ENCODE measurements at places on chromosomes 7 and 10. TPM values are rescaled to one million over a fixed set of nuclear protein-coding genes. Genes with fewer than 3 reads are reported as not detected.

DNA sequence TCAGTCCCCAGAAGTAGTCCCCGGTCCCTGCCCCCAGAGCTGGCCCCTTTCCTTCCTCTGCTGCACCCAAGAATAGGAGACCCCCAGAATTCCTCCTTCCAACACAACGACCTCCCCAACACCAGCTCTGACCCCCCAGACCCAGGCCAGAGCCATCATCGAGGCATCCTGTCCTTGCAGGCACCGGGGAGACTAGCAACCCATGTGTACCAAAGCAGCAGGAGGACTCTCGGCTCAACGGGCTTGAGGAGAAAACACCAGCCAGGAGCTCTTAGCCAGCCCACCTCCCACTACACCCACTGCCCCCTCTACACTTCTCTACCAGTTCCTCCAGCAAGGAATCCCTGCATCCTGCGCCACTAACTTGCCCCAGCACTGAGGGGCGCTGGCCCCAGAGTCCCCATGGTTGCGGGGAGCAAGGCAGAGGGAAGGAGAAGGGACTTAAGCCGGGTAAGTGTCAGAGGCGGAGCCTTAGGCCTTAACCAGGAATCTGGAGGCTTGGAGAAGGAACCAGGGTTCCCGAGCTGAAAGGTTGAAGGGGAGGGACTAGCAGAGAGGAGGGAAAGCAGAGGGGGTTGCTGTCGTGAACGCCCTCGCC lies 3.9 kb downstream of the GRID1 start:
- H3K36me3 ChIP-seq, result no peaks in the 10 kb centered on the region
- no peaks in the 10 kb centered on the region for H3K27me3 ChIP-seq
- H3K4me3 ChIP-seq, result no peak overlapping the region
- no peaks in the 10 kb centered on the region for H3K4me1 ChIP-seq
- no peak overlapping the region for H3K27ac ChIP-seq

The MSS51 gene
- 3.3 TPM for total RNA-seq

DNA sequence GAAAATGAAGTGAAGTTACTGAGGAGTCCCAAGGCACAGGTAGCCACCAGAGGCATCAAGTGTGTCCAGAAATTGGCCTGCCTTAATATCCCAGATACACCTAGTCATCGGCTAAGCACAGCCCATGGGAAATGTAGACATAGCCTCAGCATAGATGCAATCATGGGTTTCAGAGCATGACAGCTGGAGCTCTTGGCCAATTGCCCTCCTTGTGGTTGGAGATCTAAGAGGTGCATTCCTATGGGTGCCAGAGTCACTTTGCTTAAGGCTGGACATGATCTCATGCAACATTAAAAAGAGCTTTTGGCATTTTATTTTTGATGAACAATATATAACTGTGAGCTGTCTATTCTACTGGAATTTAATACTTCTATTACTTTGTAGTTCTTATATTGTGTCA lies 758.0 kb upstream of the LRRTM3 start:
- H3K4me3 ChIP-seq, result no peak overlapping the region
- H3K36me3 ChIP-seq, result no peaks in the 10 kb centered on the region
- no peaks in the 10 kb centered on the region for H3K27me3 ChIP-seq
- DNase-seq, result no peak

The EPHA1 gene
- 3.6 TPM for total RNA-seq

DNA sequence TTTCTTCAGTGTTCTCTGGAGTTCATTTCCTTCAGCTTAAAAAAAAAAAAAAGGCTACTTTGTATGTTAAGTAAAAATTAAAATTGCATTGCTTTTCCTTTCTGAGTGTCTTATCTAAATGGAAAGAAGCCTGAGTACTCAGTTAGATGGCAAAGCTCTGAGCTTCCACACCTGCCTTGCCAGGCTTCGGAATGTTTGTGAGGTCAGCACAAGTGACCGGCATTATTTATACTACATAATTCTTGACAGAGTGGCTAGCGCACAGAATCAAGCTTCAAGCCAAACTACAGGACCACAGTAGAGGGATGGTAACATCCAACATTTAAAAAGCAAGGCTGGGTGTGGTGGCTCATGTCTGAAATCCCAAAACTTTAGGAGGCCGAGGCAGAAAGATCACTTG lies 17.3 kb downstream of the PIP4K2A start:
- H3K4me1 ChIP-seq, result peaks cover 29% of the 10 kb centered on the region
- H3K27me3 ChIP-seq, result no peaks in the 10 kb centered on the region
- H3K4me3 ChIP-seq, result no peak overlapping the region
- no peaks in the 10 kb centered on the region for H3K36me3 ChIP-seq
- DNase-seq, result no peak

GRCh38 chr7:103418241-103418640 lies 27.8 kb downstream of the SLC26A5 start:
- H3K27ac ChIP-seq, result no peak overlapping the region
- no peak for DNase-seq
- no peak overlapping the region for H3K4me3 ChIP-seq
- no peaks in the 10 kb centered on the region for H3K36me3 ChIP-seq
- no peaks in the 10 kb centered on the region for H3K27me3 ChIP-seq

The PNLIPRP1 gene
- total RNA-seq, result 2.4 TPM

- H3K4me3 ChIP-seq, result no peak overlapping the region
- no peaks in the 10 kb centered on the region for H3K27me3 ChIP-seq
- no peaks in the 10 kb centered on the region for H3K36me3 ChIP-seq
- no peak for DNase-seq
Measured at GRCh38 chr7:127918130-127918529, 113.1 kb downstream of the LRRC4 start.

The NACAD gene
- 6.9 TPM for total RNA-seq

DNA sequence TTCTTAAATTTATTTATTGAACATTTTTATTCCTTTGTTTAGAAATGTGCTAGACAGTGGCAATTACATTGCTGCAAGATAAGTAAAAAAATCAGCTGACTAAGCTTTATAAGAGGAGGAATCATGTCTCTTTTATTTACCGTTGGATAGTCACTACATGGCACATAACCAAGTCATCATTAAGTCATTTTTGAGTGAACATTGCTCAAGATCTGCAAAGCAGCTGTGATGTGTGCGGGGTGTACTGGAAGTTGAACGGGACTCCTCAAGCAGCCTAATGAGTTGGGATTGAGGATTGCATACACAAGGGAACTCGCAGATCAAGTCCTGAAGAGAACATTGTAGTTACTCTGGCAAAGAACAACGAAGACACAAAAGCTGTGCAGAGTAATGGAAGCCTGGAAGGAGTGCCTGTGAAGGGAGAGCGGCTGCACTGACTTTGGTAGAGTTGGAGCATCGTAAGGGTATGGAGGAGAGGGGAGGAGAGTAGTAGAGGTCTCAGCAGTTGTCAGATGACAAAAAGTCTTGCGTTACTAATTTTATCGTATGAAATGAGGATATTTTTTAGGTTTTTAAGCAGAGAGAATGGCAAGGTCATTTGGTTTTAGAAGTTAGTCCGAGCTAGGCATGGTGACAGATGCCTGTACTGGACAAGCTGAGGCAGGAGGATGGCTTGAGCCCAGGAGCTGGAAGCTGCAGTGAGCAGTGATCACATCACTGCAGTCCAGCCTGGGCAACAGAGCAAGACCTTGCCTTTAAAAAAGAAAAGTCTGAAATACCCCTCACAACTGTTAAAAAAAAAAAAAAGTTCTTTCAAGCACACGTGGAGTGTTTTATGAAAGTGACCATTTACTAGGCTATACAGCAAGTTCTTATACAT lies 95.1 kb downstream of the BMPR1A start:
- H3K36me3 ChIP-seq, result no peaks in the 10 kb centered on the region
- DNase-seq, result peak; percentile 48

The CRYGN gene
- total RNA-seq, result 0.59 TPM

The SUGCT gene
- 5.0 TPM for total RNA-seq

The NUTM2E gene
- total RNA-seq, result 0.21 TPM

DNA sequence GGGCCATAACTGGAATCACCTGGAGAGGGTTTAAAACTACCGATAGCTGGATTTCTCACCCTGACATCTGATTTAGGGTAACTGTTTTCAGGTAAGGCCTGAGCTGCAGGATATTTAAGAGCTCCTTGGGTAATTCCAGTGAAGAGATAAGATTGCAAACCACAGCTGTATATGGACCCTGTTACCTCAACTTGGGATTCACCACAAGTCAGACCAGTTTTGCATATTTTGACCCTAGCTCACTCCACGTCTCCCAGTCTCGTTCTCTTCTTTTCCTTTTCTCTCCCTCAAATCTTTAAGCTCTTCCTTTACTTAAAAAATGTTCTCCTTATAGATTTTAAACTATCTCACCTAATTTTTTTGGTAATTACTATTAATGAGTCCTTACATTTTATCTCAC lies 264.4 kb downstream of the THSD7A start:
- no peak for DNase-seq
- H3K4me1 ChIP-seq, result no peaks in the 10 kb centered on the region
- H3K27me3 ChIP-seq, result no peaks in the 10 kb centered on the region

The NUB1 gene
- 55.3 TPM for total RNA-seq

Data from tibial nerve (tissue), 4 donors.